ENCODE measurements at places on chromosomes 2 and 18.
A peak's percentile ranks its signal among the peaks of the same experiment; 100 is the strongest.

- no peak for DNase-seq
Observed at GRCh38 chr2:83959266-83959665, 499.8 kb downstream of the SUCLG1 start.

DNA sequence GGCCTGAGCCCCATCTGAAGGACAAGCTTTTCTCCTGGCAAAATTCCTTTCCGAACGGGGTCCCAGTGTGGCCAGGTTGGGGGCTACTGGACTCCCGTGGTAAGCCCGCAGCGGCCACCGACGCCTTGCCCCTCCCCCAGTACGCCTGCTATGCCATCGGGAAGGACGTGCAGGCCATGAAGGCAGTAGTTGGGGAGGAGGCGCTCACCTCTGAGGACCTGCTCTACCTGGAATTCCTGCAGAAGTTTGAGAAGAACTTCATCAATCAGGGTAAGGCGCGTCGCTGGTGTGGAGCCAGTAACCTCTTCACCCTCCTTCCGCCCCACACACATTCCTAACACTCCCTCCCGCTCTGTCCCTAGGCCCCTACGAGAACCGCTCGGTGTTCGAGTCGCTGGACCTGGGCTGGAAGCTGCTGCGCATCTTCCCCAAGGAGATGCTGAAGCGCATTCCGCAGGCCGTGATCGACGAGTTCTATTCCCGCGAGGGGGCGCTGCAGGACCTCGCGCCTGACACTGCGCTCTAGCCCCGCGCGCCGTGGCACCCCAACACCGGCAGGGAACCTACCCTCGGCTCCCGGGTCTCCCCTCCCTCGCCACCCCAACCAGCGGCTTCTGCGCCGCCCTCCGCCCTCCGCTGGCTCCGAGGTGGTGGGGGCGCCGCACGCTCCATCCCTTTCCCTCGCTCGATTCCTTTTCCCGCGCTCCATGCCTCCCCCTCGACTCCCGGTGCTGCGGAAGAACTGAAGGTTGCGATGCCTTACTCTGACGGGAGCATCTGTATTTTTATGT lies 13.6 kb upstream of the ANKRD53 start:
- no peak for DNase-seq

DNA sequence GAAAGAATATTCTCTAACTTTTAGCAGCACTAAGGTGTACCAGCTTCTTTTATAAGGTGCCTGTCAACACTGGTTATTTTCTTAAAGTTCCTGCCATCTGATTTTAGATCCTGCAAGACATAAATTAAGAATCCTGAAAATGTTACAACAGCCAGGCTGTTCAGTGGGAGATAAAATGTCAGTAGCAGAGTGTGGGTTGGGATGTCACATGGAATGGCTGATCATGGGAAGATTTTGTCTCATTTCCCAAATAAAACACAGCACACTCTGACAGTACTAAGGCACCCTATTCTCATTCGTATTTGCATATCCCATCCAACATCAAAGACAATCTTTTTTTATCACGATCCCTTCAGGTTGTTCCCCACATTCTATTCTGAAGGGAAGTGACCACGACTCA lies 2.4 kb upstream of the COX7A2L start:
- DNase-seq, result no peak

GRCh38 chr18:63284173-63284799 lies 35.3 kb downstream of the BCL2 start:
- no peak for DNase-seq

- DNase-seq, result no peak
Observed at GRCh38 chr2:9163306-9164111, 43.1 kb upstream of the ASAP2 start.

DNA sequence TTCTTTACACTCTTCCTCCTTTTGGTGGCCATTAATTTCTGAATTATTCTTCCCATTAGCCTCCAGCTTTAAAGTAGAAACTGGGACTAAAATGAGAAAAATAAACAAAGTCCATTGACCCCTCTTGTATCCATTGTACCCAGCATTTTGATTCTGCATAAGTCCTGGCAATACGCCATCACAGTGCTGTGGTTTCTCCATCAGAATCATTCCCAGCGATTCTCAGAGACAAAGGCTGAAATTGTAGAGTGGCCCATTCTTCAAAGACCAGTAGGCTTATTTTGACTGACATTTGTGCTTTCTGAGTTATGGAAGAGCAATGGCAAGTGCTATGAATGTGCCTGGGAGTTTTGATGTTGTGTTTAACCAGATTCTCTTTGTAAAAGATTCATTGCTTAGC lies 199.3 kb upstream of the GALNT5 start:
- DNase-seq, result no peak

- DNase-seq, result no peak
Observed at GRCh38 chr18:3649633-3650426, 199.9 kb downstream of the TGIF1 start.

DNA sequence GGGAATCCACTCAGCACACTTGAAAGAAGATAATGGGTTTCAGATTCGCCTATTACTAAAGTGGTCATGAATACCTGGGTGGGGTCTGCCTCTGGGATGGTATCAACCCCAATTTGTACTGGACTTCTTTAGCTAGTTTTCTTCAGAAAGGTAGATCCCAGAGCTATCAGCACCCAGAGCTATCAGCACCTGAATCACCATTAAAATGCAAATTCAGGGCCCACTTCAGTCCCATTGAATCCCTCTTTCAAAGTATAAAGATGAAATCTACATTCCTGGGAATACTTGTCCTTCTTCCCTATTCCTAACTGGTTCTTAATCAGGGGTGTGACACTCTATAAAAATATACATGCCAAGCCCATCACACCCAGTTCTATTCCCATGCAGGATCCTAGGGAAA lies 914.3 kb downstream of the DCC start:
- DNase-seq, result no peak

DNA sequence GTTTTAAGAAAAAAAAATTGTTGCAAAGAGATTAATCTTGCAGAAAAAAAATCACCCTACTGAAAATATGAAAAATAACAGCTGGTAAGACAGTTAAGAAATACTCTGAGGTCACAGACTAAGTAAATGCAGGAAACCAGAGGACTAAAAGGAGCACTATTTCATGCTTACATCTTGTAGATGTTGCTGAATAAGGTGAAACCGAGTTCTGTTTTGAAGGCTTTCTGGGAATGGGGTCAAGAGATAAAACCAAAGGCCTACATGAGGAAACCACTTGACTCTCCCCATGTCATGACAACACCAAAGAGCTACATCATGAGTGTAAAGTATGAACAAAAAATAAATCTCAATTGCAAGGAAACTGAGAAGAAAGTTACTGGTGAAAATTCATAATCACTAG lies 197.6 kb downstream of the LRP1B start:
- DNase-seq, result no peak

DNA sequence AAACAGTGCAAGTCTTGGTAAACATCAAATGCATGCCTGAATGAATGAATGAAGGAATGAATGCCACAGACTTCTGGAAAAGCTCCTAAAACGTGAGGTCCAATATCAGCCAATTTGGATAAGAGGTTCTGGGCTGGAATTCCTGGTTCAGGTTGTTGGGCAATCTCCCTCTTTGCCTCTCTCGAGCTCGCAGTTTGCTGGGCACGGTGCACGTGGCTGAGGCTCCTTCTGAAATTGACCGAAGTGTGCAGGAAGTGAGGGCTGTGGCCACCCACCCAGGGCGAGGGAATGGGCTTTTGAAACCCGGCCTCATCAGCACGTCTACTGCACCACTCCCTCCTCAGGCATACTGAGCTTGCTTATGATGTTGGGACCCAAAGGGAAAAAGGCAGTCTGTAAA lies 288.8 kb upstream of the HS6ST1 start:
- DNase-seq, result no peak

GRCh38 chr2:104786821-104787220 lies 67.1 kb upstream of the POU3F3 start:
- no peak for DNase-seq

DNA sequence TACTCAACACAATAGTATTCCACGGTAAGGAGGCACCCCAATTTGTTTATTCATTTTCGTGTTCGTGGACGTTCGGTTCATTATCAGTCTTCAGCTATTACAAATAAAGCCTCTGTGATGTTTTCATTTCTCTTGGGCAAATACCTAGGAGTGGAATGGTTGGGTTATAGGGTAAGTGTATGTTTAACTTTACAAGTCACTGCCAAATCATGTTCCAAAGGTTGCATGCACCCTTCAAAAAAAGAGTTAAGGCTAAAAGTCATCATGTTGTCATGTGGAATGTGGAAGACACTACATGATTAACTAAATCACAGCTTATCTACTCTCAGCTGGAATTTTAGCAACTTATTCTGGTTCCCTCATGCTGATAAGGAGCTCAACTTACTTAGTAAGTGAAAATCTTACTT lies 15.8 kb downstream of the INO80C start:
- no peak for DNase-seq

DNA sequence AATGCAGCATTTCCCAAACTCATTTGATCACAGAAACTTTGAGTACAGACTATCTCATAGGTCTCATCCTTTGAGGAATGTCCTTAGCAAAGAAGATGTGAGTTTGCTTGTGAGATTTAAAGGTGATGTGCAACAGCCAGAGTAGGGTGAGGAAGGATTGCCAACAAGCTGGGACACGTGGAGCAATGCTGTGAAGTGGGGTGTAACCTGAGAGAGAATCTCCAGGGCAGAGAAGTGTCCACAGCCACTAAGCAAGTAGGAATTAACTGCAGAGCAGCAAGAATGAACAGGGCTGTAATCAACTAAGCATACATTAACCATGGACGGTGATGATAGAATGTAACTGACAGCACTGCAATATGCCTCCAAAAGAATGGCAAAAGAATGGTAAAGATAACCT lies 469.9 kb upstream of the NRP2 start:
- no peak for DNase-seq

DNA sequence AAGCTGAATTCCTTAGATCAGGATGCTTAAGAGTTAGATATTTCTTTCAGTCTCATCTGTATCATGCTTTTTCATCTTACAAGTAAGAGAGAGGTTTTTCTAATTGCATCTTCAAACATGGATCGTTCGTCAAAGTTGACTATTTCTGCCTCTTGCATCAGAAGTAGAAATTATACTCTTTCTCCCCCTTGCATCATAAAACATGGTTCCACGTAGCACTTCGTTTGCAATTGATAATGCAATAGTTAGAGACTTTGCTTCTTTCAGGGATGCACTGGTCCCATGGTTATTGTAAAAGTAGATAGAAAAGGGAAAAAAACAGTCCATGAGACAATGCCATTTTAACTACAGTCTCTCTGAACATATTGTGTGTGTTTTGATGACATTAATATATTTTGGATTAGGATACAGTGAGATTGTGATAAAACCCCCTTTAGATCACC lies 75.1 kb upstream of the PARD3B start:
- DNase-seq, result no peak

GRCh38 chr2:157182834-157183396 lies 74.6 kb upstream of the GALNT5 start:
- DNase-seq, result no peak

GRCh38 chr2:79984476-79984875 lies 320.1 kb downstream of the LRRTM1 start:
- DNase-seq, result no peak

- DNase-seq, result no peak
Observed at GRCh38 chr18:24924066-24924716, 427.8 kb downstream of the ZNF521 start.

DNA sequence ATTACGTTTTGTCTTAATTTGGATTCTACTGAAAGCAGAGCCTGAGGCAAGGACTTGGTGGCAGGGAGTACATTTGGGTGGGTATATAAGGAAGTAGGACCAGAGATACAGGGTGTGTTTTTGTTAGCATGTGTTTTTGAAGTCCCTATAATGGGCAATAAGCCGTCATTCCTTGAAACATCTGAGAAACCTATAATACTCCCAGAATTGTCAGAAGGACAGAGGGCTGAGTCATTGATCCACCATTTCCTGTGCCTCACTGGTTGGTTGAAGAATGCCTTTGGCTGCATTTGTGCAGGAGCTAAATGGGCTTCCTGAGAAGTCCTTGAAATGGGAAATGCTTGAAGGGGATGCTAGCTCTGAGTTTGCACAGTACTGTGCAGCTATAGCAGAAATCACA lies 281.8 kb upstream of the ZEB2 start:
- DNase-seq, result no peak

- no peak for DNase-seq
Observed at GRCh38 chr2:17583166-17583565, 42.7 kb downstream of the VSNL1 start.

GRCh38 chr2:164984428-164984827 lies 29.1 kb upstream of the SLC38A11 start:
- no peak for DNase-seq

DNA sequence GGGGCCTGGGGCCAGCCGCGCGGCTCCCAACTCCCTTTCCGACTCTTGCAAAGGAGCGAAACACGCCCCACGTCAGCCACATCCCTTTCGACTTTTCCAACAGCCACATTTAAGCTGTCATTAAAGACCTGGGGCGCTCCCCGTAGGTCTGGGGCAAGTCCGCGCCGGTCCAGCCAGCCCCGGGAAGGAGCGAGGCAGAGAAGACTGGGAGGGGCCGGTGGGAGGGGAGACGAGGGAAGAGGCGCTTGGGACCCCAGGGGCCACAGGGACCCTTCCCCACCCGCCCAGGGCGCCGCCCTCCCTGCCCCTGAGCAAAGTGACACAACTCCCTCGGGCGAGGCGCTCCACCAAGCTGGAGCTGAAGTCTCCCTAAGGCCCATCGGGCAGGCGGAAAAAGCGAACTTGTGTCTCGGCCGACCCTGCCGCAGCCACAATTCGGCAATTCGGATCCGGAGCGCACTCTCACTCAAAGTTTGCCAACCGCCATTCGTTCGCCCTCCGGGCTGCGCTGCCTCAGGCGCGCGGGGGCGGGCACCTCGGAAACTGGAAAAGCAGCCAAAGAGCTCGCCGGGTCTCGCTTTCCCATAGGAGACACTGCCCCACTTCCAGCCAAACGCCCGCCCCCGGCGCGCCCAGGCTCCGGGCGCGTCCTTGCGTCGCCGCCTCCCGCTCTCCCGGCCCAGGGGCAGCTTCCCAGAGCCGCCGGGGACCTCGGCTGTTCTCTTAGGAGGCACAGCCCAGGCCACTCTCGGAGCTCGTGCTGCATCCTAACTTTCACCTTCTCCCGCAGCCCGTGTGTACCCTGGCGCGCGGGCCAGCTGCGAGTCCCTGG lies 1.1 kb upstream of the KCTD1 start:
- DNase-seq, result peak; percentile 66

DNA sequence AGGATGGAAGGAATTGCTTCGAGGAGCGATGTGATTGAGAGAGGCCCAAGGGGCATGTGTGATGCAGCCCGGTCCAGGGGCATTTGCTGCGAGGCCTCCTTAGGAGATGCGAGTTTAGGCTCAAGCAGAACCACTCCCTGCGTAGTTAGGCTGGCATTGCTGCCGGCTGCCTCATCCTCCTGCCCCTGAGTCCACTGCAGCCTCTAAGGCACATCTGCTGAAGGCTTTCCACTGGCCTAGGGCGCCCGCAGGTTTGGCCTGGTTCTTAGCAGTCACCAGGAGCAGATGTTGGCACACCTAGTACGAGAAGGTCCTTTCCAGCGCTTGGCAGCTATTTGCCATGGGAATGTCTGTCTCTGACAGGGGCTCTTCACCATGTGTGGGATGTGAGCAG lies 20.7 kb downstream of the INPP5D start:
- DNase-seq, result no peak

GRCh38 chr2:10305715-10306114 lies 3.0 kb downstream of the HPCAL1 start:
- DNase-seq, result peak; percentile 39

GRCh38 chr2:218125095-218125494 lies 733 bp upstream of the CXCR2 start:
- DNase-seq, result no peak

GRCh38 chr2:90207454-90208058 lies 1516.1 kb downstream of the RPIA start:
- peak; percentile 3 for DNase-seq

GRCh38 chr2:118442046-118442445 lies 353.8 kb downstream of the INSIG2 start:
- no peak for DNase-seq

- no peak for DNase-seq
Observed at GRCh38 chr2:142585785-142586184, 291.7 kb upstream of the KYNU start.
